ENCODE measurements at places on chromosomes 2 and 18. TPM values are rescaled to one million over a fixed set of nuclear protein-coding genes. Genes with fewer than 3 reads are reported as not detected.

Gene SLC23A3
- total RNA-seq: 0.92 TPM

Gene VAMP8
- 91.0 TPM for total RNA-seq

Gene FOXI3
- total RNA-seq: not detected

Gene SLC19A3
- 0.42 TPM for total RNA-seq

Gene ARHGEF33
- total RNA-seq: 0.49 TPM

Gene RTP5
- 0.12 TPM for total RNA-seq

GRCh38 chr2:41709702-41710599 is 337.9 kb upstream of the PKDCC start:
- DNase-seq: no peak

- no peak for DNase-seq
Measured at GRCh38 chr2:133658020-133658903, 90.0 kb upstream of the NCKAP5 start.

- no peak for DNase-seq
Measured at GRCh38 chr2:95062242-95063085, 37.0 kb downstream of the MAL start.

GRCh38 chr2:190451561-190452176 is 43.5 kb downstream of the MFSD6 start:
- no peak for DNase-seq

- no peak for DNase-seq
Measured at GRCh38 chr2:44579837-44580230, 218.1 kb downstream of the CAMKMT start.

DNA sequence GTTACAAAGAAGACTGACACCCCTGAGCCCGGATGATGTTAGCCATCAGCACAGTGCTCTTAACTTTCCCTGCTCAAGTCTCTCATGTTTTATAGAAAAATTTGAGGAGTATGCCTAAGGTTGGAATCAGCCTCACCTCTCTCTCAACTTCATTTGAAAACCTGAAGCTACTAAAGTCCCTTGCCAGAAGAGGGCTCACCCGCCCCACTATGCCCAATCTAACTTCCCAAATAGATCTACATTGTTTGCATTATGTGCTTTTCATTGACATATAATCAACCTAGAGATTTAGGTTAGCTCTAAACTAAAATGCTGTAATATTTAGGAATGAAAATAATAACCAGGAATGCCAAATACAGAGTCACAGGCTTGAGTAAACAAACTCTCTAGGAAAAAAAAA is 305.4 kb downstream of the NCKAP5 start:
- no peak for DNase-seq

DNA sequence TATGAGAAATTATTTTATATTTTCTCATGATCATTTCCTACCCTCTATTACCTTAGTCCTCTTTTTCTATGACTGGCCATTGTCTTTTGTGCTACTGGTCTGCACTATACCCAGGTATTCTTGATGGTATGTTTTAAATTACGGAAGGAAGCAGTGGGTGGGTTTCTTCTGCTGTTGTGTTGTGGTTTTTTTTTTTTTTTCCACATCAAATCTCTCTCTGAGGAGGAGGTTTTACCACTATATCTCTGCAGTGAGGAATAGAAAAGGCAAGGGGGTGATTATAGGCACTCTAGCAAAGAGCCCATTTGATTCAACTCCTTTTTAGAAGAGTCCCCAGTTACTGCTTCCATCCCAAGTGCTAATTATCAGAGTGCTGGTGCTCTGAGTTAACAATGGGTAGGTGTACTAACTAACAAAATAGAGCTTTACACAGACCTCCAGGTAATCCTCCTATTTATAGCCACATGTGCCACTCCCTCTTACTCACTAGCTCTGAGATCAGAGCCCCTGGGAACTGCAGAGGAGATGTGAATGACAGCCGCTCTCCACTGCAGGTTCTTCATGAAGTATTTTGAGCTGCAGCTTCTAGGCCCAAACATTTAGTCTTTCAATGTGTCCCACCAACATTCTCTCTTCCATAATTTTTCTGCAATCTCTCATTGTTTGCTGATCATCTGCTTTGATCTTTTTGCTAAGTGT is 301.6 kb upstream of the GULP1 start:
- no peak for DNase-seq

- DNase-seq: no peak
Measured at GRCh38 chr2:222504719-222505118, 80.4 kb downstream of the SGPP2 start.

- DNase-seq: no peak
Measured at GRCh38 chr2:215137741-215138340, 585 bp downstream of the ABCA12 start.

- peak; percentile 8 for DNase-seq
Measured at GRCh38 chr18:79245517-79246001, 150.2 kb upstream of the NFATC1 start.

- DNase-seq: no peak
Measured at GRCh38 chr2:219523031-219523671, 8.9 kb downstream of the ASIC4 start.

DNA sequence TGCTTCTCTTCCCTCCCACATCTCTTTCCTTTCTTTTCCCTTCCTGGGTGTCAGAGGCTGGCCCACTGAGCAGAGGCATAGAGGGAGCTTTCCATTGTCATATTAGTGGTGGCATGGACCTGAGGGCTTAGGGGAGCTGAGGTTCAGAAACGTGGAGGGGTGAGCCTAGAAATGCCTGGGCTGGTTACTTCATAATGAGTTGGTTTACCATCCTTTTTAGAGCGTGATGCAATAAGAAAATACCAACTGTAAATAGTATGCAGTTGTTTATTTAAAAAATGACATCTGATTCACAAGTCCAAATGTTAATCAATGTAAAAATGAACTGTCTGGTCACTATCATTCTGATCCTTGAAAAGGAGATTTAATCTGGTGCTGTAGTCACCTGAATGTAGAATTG is 46.3 kb downstream of the MYO1B start:
- no peak for DNase-seq

GRCh38 chr2:9008951-9009664 is 5.6 kb upstream of the MBOAT2 start:
- no peak for DNase-seq

GRCh38 chr2:239765911-239766310 is 259.2 kb downstream of the NDUFA10 start:
- no peak for DNase-seq

GRCh38 chr18:63271881-63272299 is 47.7 kb downstream of the BCL2 start:
- no peak for DNase-seq
